Pericardium fibroblast (primary cell): ENCODE measurements at places on chromosomes 1 and 21. TPM values are rescaled to one million over a fixed set of nuclear protein-coding genes. Genes with fewer than 3 reads are reported as not detected.

IL10 gene
- total RNA-seq: not detected in 2 replicates

AMY1C gene
- total RNA-seq: not detected in 2 replicates

ARHGAP30 gene
- not detected in 2 replicates for total RNA-seq

PDPN gene
- total RNA-seq: 32.9 and 44.9 TPM in 2 replicates
